ENCODE measurements at places on chromosomes 6 and 20. TPM values are rescaled to one million over a fixed set of nuclear protein-coding genes. Genes with fewer than 3 reads are reported as not detected.

DNA sequence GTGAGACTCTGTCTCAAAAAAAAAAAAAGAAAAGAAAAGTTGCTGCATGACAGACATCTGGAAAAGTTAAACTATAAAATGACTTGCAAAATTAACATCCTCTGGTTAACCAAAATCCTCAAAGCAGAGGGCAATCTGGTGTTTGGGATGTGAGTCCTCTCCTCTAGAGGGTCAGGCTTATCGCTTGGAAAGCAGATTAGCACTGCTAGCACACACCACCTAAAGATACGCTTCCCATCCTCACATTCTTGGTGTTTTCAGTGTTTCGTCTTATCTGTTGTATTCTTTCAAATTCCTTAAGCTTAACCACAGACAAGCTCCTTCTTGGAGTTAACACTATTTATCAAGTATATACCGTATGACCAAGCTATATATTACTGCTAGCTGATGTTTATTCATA, 198.0 kb downstream of the SOX4 start:
- H3K27ac ChIP-seq, result no peak overlapping the region
- no peak for DNase-seq
- H3K4me3 ChIP-seq, result no peak overlapping the region
- H3K4me1 ChIP-seq, result no peaks in the 10 kb centered on the region
- no peaks in the 10 kb centered on the region for H3K27me3 ChIP-seq

DNA sequence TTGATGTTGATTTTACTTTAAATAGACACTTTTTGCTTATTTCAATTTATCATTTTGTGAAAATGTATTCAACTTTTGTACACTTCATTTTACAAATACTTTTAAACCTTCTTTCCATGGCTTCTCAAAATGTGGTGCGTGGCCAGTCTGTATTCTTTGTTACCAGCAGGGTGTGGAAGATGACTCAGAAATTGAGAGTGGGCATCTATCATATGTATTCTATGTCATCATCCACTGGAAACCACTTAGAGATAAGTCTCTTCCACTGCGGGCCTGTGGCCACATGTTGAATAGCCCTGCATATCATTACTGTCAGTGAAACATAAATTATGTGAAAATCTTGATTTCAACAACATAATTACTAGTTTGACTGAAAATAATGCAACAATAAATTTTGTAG, 52.6 kb upstream of the MC3R start:
- no peak overlapping the region for H3K27ac ChIP-seq
- no peaks in the 10 kb centered on the region for H3K27me3 ChIP-seq
- no peaks in the 10 kb centered on the region for H3K36me3 ChIP-seq

DNA sequence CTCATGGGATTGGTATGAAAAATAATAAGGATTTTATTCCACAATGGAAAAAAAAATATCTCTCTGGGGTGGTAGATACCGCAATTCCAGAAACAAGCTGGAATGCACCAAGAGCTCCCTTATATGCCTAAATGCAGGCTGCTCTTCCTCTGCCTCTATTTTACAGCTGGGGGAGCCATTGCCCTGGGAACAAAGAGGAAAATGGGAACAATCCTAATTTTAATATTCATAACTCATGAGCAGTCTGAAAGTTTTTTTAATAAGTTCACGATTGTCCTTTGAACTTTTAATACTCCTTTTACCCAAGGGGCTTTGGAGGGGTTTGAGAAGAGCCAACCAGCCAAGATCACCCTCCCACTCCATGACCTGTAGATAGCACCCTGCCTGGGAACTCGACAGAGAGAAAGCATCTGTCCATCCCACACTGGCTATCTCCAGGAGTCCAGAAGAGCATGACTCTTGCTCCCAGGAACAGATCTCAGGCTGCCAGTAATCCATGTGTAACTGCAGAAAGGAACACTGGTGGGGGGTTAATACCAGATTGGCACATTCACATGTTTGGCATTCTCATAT, 74.7 kb downstream of the CD83 start:
- no peaks in the 10 kb centered on the region for H3K27me3 ChIP-seq
- no peaks in the 10 kb centered on the region for H3K36me3 ChIP-seq
- H3K4me1 ChIP-seq, result no peaks in the 10 kb centered on the region

- no peak overlapping the region for H3K4me3 ChIP-seq
- no peaks in the 10 kb centered on the region for H3K27me3 ChIP-seq
- H3K36me3 ChIP-seq, result no peaks in the 10 kb centered on the region
- no peak overlapping the region for H3K27ac ChIP-seq
These were observed 28.0 kb upstream of the PTGIS start for GRCh38 chr20:49595811-49596561.

DNA sequence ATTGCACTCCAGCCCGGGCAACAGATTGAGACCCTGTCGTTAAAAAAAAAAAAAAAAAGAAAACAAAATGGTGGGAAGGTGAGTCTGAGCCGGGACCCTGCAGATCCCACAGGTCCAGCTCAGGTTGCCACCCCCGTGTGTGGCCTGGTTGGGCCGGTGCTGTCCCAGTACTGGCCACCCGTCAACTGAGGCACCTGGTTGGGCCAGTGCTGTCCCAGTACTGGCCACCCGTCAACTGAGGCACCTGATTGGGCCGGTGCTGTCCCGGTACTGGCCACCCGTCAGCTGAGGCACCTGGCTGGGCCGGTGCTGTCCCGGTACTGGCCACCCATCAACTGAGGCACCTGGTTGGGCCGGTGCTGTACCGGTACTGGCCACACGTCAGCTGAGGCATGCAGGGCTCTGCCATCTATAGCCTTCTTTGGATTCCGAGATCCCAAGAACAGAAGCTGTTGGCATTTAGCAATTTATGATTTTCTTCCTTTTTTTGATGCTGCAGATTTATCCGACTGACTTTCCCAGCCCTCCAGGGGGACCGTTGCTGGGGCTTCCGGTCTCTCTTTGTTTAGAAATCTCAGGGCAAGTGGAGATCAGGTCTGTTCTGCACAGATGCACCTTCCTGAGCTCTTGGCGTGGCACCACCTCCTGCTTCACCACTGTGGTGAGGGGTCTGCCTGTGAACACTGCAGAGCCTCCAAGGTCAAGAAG, 113.8 kb downstream of the SYCP2 start:
- H3K27ac ChIP-seq, result no peak overlapping the region
- DNase-seq, result peak; percentile 7
- H3K4me1 ChIP-seq, result no peaks in the 10 kb centered on the region
- no peaks in the 10 kb centered on the region for H3K36me3 ChIP-seq
- no peak overlapping the region for H3K4me3 ChIP-seq

GRCh38 chr20:63238514-63239125, 2.9 kb downstream of the BIRC7 start:
- no peak overlapping the region for H3K4me3 ChIP-seq
- no peaks in the 10 kb centered on the region for H3K36me3 ChIP-seq
- H3K27me3 ChIP-seq, result no peaks in the 10 kb centered on the region
- peak; percentile 58 for DNase-seq

DNA sequence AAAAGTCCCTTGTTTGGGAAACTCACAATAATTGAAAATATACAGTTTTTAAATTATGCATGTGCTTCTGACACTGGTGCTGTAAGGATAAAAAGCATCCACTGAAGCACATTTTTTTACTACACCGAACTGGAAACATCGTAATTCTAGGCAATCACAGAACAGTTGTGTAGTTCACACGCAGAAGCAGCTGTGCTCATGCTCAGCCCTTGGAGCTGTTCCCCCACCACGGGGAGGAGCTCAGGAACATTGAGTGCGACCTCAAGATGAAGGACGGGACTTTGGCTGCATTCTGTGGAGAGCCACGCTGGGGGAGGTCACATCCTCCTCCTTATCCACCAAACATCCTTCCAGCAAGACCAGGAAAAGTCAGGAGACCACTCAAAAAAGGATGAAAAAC, 466.3 kb upstream of the CDH4 start:
- no peaks in the 10 kb centered on the region for H3K4me1 ChIP-seq
- DNase-seq, result peak; percentile 59

DNA sequence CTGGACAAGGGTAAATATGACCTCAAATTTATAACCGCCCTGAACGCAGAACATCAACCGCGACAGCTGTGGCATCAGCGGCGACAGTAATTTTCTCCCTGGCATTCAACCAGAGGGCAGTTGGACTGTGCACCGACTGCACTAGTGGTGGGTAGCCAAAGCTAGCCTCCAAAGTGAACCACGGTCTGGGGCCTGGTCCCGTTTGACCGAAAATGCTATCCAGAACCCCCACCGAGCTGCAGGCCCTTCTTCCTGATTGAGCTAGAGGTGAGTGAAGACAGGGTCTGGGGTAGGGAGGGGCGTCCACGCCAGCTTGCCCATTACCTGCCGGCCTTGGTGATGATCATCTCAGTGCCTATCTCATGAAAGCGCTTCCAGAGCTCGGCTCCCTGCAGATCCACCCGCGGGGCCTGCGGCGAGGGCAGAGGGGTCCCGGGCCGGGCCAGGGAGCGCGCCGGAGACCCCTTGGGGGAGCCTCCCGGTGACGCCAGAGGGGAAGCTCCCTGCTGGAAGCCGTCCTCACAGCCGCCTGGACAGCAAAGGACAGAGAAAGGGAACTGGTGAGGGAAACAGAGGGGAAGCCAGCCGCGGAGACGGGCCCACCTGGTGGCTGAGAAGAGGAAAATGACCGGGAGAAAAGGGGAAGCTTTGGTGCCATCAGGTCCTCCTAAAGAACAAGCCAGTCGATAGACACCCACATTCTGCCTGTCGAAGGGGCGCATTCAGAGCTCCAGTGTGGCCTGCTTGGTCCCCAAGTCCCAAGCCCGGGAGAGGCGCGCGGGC, 2.0 kb downstream of the TBX18 start:
- peak overlapping the region; percentile 52 for H3K4me3 ChIP-seq
- H3K36me3 ChIP-seq, result no peaks in the 10 kb centered on the region
- H3K27me3 ChIP-seq, result peaks cover 9% of the 10 kb centered on the region
- H3K27ac ChIP-seq, result no peak overlapping the region

DNA sequence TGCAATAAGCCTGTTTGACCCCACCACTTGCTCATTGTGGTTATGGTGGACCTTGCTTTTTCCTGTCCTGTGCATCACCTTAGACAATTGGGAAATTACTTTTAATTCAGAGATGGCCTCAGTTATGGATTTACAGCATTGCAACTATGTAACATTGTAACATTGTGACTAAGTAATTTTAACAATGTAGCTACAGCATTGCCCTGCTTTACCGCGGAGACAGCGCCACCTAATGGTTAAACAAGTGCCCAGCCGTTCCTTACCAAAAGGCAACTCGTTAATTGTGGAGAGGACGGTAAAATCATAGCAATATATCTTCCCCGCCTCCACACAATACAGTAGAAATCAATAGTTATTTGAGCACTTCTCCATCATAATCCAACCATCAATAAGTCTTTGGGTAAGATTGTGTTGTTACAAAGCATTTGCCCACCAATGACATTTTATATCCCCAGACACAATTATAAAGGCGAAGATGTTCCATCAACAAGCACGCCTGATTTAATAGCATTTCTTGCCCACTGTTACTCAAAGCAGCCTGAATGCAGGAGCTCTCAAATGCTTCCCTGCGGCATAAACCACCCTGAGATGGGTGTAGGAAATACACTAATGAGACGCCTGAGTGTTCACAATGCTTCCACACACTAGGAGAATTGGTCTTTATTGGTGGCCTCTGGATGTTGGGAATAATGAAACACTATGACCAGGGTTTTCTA, 93.7 kb downstream of the PROKR2 start:
- H3K27me3 ChIP-seq, result no peaks in the 10 kb centered on the region
- no peak overlapping the region for H3K27ac ChIP-seq
- no peak overlapping the region for H3K4me3 ChIP-seq
- no peaks in the 10 kb centered on the region for H3K4me1 ChIP-seq
- H3K36me3 ChIP-seq, result no peaks in the 10 kb centered on the region
- DNase-seq, result peak; percentile 86

- H3K27ac ChIP-seq, result no peak overlapping the region
- no peaks in the 10 kb centered on the region for H3K4me1 ChIP-seq
- H3K36me3 ChIP-seq, result no peaks in the 10 kb centered on the region
- H3K4me3 ChIP-seq, result no peak overlapping the region
These were observed 255.3 kb upstream of the GJE1 start for GRCh38 chr6:141877275-141877983.

- no peak overlapping the region for H3K4me3 ChIP-seq
- no peaks in the 10 kb centered on the region for H3K4me1 ChIP-seq
- no peak overlapping the region for H3K27ac ChIP-seq
- DNase-seq, result no peak
- H3K36me3 ChIP-seq, result no peaks in the 10 kb centered on the region
These were observed 4.9 kb downstream of the PKIG start for GRCh38 chr20:44587035-44587980.

DNA sequence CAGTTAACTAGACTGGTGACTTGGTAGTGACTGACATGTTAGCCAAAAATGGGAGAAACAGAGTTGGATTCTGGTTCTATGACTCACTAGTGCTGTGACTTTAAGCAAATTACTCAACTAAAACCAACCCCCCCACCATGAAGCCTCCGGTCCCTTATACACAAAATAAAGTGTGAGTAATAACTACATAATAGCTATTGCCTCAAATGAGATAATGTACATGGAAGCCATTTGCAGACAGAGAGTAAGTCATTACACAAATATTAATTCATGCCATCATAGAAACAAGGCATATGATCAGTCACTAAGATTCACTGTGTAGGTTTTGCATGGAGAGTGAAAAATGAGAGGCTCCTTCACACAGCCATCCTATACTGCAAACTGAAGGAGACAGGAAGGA, 111.9 kb downstream of the HIVEP2 start:
- H3K27me3 ChIP-seq, result no peaks in the 10 kb centered on the region
- no peak overlapping the region for H3K4me3 ChIP-seq
- H3K36me3 ChIP-seq, result no peaks in the 10 kb centered on the region
- no peak overlapping the region for H3K27ac ChIP-seq
- no peaks in the 10 kb centered on the region for H3K4me1 ChIP-seq

- DNase-seq, result no peak
- no peak overlapping the region for H3K4me3 ChIP-seq
- no peak overlapping the region for H3K27ac ChIP-seq
- no peaks in the 10 kb centered on the region for H3K4me1 ChIP-seq
These were observed 6.9 kb downstream of the RTEL1 start for GRCh38 chr20:63664861-63665594.

GRCh38 chr6:39714802-39715201, 10.4 kb downstream of the KIF6 start:
- no peak for DNase-seq
- H3K36me3 ChIP-seq, result no peaks in the 10 kb centered on the region
- no peak overlapping the region for H3K4me3 ChIP-seq
- no peak overlapping the region for H3K27ac ChIP-seq
- no peaks in the 10 kb centered on the region for H3K4me1 ChIP-seq
- H3K27me3 ChIP-seq, result no peaks in the 10 kb centered on the region

- H3K27ac ChIP-seq, result no peak overlapping the region
- H3K36me3 ChIP-seq, result no peaks in the 10 kb centered on the region
- peaks cover 8% of the 10 kb centered on the region for H3K4me1 ChIP-seq
- no peak for DNase-seq
These were observed 59.2 kb upstream of the DUSP22 start for GRCh38 chr6:232982-233640.

Gene TBC1D32
- 37.4 TPM for total RNA-seq

Gene C6orf132
- total RNA-seq, result 1.1 TPM

Gene AGER
- 5.8 TPM for total RNA-seq

Gene MROH8
- 36.6 TPM for total RNA-seq

Gene SAMD5
- 27.9 TPM for total RNA-seq

Gene HLA-DPA1
- total RNA-seq, result 48.9 TPM

Gene PCNA
- total RNA-seq, result 65.0 TPM

Gene HRH3
- total RNA-seq, result 1.1 TPM

Gene PGC
- total RNA-seq, result not detected

Gene TRIM10
- total RNA-seq, result not detected

Gene C20orf202
- 1.7 TPM for total RNA-seq

Gene PHACTR1
- 7.6 TPM for total RNA-seq

Gene DLL1
- 4.6 TPM for total RNA-seq
